Cerebellar nuclear complex (tissue), 1 donor: ENCODE measurements at places on chromosomes 7 and 10.

DNA sequence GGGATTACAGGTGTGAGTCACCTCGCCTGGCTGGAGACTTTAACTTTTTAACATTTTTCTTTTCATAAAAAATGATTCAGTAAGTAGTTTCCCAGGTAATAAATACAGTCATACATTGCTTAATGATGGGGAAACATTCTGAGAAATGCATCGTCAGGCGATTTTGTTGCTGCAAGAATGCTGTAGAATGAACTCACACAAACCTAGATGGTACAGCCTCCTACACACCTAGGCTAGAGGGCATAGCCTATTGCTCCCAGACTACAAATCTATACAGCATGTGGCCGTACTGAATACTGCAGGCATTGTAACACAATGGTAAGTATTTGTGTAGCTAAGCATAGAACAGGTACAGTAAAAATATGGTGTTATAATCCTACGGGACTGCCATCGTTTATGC is 108.5 kb upstream of the SFMBT2 start:
- DNase-seq = no peak

GRCh38 chr7:71477441-71477840 is 345.5 kb downstream of the GALNT17 start:
- no peak for DNase-seq

- DNase-seq = no peak
Measured at GRCh38 chr10:15201589-15202300, 33.3 kb upstream of the NMT2 start.

DNA sequence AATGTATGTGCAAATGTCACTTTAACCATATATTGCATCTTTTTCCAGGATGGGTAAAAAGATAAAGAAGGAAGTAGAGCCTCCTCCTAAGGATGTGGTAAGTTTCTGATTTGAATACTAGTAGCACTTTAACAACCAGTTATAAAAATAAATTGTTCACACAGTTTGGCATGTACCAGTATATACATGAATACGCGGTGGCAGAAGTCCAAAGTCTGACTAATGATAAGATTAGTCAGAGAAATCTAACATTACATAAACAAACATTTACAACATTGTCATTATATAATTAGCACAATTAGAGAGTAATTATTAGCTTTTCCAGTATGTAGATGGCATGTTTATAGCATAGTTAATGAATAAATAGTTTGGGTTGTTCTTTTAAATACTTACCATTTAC is 4.1 kb downstream of the ARMC3 start:
- DNase-seq = no peak

DNA sequence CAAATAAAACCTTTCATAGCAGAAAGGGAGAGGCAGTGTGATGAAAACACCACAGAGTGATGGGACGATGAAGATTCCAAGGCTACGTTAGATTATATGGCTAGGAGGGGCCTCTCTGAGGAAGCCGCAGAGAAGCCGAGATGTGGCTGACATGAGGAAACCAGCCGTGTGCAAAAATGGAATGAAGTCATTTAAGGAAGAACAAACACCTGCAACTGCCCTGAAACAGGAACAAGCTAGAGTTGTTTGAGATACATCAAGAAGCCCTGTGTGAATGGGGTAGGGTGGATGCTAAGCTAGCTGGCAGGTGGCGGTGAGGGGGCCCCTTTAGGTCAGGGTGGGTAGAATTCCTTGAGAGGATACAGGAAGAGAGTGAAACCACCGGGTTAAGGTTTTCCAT is 129.5 kb downstream of the KLF6 start:
- DNase-seq = no peak
